Left renal pelvis (tissue), 4 donors: ENCODE measurements at places on chromosomes 11 and 22. TPM values are rescaled to one million over a fixed set of nuclear protein-coding genes. Genes with fewer than 3 reads are reported as not detected.

GRCh38 chr11:129639300-129639699 lies 176.3 kb upstream of the TMEM45B start:
- no peak for DNase-seq

GRCh38 chr11:88231894-88232482 lies 56.7 kb upstream of the RAB38 start:
- no peak for DNase-seq

The CHST1 gene
- 7.7 TPM for polyA plus RNA-seq

GRCh38 chr11:74010306-74011300 lies 1.7 kb upstream of the UCP3 start:
- DNase-seq = no peak

- no peak for DNase-seq
These were observed 27.4 kb downstream of the BID start for GRCh38 chr22:17746916-17747315.

DNA sequence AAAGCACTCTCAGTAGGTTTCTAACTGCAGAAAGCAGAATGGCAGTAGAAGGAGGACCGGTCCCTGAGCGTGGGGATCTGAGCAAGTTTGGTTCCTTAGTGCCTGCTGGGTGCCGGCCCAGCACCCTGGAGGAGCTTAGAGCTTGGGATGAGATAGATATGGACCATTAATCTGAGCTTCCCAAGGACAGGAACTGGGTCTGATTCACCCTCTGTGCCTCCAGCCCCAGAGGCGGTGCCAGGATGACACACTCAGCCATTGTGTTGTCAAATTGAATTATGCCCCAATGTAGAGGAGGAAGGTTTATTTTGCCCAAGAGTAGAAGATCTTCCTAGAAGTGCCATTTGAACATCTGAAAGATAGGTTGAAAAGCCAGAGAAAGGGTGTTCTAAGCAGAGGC lies 4.3 kb downstream of the ZC3H7B start:
- DNase-seq = no peak
